Activated naive CD8-positive, alpha-beta T cell treated with anti-CD3 and anti-CD28 coated beads for 36 hours (primary cell): ENCODE measurements at places on chromosomes 2 and 18. TPM values are rescaled to one million over a fixed set of nuclear protein-coding genes. Genes with fewer than 3 reads are reported as not detected.

LRP2 gene
- total RNA-seq, result 1.6 TPM

- no peak for DNase-seq
These were observed 210.5 kb downstream of the ERBB4 start for GRCh38 chr2:212328136-212328535.

DNA sequence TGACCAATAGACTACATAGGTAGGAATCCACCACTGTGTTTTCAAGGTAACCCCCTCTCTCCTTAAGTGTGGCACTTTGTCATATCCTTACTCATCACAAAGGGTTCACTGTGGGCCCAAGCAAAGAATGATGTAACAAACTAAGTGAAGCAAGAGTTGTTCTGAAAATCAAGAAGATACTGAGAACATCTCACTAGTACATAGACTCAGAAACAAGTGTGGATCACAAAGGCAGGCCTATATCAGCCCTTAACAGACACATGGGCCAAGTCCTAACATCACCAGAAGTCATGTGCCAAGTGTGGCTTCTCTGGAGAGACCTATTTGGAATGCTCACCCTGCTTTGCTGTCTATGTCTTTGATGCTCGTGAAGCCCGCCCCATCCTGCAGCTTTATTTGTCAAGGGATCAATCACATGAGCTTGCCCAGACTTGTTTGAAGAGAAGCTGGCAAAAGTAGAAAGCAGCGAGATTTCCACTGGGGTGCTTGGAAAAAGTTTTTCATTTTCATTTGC is 131.2 kb upstream of the TTC39C start:
- no peak for DNase-seq

- no peak for DNase-seq
These were observed 552.3 kb upstream of the SETBP1 start for GRCh38 chr18:44128365-44128764.

OTOS gene
- not detected for total RNA-seq

- peak; percentile 19 for DNase-seq
These were observed 36.3 kb upstream of the CTDP1 start for GRCh38 chr18:79643054-79643984.

DNA sequence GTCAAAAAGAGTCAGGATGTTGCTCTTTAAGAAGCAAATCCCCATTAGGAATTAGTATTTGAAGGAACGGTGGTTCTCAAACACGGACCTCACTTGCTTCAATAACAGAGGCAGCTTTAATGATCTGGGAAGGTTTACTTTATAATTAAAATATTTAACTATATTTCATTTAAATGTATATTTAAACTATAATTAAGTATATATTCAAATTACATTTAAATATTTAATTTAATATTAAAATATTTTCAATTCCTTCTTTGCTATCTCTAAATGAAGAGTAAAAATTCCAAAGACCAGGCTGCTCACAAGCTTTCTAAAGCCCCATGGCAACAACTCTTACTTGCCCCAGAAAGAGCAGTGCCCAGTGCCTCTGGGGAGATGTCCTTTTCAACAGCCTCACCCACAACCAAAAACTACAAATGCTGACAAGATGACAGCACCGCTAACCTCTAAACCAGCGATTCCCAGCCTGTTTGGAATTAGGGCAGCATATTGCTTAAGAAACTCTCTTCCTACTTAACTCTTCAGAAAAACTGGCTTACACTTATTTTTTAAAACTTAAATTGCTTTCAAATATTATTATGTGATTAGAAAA is 62.9 kb upstream of the POU3F3 start:
- DNase-seq, result no peak

- DNase-seq, result no peak
These were observed 372.4 kb upstream of the SLC8A1 start for GRCh38 chr2:40824278-40824677.

DNA sequence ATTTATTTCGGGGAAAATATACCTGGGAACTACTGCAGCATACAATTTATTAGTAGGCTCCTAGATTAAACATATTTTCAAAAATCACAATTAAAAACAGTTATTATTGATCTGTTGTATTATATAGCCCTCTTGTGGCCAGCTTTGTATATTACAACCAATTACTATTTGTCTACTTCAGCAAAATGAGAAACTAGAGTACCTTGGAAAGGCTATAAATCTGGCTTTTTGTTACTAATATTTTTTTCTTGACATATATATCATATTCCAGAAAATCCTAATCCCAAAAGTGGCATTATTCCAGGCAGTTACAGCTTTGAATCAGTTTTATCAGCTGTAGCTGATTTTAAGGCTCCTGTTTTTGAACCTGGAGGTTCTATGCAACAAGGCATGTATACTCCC is 101.2 kb downstream of the UBR3 start:
- DNase-seq, result no peak

C1QL2 gene
- total RNA-seq, result not detected

DNA sequence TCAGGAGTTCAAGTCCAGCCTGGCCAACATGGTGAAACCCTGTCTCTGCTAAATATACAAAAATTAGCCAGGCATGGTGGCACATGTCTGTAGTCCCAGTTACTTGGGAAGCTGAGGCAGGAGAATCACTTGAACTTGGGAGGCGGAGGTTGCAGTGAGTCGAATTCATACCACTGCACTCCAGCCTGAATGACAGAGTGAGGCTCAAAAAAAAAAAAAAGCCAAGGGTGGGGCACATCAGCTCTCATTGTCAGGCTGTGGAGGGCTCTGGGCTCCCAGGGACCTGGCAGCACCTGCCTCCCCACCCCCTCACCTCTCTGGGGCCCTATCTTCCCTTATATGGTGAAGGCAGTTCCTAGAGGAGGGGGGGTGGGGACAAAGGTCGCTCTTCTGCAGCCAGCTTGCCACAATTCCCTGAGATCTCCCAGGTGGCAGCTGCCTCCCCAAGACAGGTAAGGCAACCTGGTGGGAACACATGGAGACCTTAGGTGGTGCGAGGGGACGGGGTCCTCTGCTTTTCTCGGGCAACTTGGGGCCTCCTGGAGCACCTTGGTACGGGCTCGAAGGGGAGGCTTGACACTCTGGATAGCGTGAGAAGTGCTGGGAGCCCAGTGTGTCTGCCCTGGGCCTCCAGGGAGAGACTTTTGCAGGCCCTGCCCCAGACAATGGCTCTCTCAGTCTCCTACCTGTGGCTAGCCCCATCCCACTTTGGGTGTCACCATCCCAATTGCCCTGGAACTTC is at the start of gene VIL1:
Gene VIL1 (plus strand): TSS at position 407 of the 742 bp plus-strand sequence. CDS start 4,656 bp downstream, outside the sequence.
- no peak for DNase-seq

TOGARAM2 gene
- total RNA-seq, result 1.9 TPM

- DNase-seq, result no peak
These were observed 63.7 kb downstream of the MARCHF4 start for GRCh38 chr2:216308576-216308975.

DNA sequence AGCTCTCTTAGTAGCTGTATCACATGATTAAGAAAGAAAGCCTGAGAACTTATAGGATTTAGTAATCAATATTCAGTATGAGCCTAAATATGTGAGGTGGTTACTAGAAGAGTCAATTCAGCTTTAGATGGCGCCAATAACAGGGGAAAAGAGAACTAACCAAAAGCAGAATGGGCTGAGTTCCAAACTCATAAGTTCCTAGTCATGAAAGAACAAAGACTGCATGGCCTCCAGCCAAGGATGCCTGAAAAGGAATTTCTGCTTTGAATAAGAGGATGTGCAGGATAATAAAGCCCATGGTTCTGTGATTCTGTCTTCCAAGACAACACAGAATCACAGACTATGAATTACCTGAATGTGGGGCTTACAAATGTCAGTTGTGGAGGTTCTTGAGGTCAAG is 196.5 kb downstream of the SATB2 start:
- no peak for DNase-seq

DNA sequence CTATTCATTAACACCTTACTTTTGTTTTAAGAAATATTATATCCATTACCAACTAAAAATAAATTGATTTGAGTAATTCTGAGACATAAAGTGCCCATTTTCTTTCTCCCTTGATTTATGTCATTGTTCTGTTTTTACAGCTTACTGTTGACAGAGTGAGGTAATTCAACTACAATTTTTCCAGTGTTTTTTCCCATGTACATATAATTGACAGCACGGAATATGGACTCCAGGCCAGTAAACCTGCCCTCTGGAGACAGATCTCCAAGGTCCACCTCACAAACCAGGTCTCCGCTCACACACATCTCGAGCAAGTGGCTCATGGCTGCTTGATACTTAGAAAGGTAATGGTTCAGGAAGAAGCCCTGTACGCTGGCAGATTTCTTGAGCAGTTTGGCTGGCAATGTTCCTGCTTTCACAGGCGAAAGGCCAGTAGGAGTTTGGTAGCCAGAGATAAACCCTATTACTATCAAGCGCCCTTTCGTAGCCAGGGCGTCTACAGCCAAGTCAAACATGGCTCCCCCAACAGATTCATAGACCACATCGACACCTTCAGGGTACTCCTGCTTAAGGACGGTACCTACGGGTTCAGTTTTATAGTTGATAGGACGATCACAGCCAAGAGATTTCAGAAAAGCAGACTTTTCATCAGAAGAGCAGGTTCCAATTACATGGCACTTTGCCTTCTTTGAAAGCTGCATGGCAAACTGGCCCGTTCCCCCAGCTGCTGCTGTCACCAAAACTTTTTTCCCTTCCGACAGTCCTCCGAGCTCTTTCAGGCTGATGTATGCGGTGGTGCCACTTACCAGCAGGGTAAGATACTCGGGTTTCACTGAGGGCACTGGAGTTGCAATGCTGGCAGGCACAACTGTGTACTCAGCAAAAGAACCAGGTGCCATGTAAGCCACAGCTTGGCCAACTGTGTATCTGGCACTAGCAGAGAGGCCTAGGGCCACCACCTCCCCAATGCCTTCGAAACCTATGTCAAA is 7.4 kb downstream of the PTGR3 start:
- DNase-seq, result no peak

DNA sequence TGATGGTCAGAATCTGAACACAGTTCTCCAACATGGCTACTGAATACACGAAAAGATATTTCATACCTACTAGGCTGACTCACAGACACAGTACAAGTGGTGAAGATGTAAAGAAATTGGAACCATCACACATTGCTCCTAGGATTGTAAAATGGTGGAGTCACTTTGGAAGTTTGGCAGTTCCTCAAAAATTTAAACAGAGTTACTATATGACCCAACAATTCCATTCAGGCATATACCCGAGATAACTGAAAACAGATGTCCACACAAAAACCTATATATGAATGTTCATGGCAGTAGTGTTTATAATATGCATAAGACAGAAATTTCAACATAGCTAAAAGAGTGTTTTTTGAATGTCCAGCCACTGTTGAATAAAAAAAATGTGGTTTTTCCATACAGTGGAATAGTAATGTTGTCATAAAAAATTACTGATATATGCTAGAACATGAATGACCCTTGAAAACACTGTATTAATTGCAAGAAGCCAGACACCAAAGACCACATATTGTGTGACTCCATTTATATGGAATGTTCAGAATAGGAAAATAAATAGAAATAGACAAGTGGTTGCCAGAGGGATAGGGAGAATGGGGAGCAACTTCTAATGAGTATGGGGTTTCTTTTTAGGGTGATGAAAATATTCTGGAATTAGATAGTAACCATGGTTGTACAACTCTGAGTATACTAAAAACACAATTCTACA is 10.1 kb downstream of the RMP24 start:
- DNase-seq, result no peak

HOXD12 gene
- not detected for total RNA-seq

GRCh38 chr2:207869784-207870778 is 100.4 kb upstream of the FZD5 start:
- no peak for DNase-seq

DNA sequence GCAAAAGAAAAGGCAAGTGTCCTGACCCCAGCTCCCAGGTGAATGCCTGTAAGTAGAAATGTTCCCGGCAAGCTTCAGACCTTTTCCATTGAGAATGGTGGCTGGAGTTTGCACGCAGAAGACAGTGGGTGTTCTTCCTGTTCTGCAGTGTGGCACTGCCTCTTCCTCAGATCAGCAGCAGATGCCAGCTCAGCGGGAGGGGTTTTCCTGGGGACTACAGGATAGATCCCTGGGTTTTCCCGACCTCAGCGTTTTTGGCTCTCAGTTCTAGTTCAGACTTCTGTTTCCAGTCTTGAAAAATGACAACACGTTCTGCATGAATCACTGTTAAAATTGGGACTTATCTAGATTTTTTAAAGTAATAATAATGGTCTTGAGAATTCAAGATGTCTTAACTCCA is 39.2 kb downstream of the GRHL1 start:
- no peak for DNase-seq

DNA sequence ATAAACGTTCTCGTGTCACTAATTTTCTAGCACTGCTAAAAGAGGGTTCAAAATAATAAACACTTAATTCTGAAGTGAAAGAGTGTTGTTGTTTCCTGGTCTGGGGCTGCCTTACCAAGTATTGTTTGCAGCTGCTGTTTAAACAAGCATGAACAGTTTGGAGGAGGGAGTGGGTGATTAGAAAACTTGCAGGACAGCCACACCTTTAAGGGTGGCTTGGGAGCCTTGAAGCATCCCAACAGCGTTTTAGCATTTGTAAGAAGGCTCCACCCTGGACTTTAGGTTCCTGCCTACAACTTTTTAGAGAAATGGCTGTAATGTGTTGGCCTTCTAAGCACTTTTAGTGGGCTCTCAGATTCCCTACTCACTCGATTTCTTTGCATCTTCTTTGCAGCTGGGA is 371.6 kb downstream of the TGIF1 start:
- DNase-seq, result no peak

DNA sequence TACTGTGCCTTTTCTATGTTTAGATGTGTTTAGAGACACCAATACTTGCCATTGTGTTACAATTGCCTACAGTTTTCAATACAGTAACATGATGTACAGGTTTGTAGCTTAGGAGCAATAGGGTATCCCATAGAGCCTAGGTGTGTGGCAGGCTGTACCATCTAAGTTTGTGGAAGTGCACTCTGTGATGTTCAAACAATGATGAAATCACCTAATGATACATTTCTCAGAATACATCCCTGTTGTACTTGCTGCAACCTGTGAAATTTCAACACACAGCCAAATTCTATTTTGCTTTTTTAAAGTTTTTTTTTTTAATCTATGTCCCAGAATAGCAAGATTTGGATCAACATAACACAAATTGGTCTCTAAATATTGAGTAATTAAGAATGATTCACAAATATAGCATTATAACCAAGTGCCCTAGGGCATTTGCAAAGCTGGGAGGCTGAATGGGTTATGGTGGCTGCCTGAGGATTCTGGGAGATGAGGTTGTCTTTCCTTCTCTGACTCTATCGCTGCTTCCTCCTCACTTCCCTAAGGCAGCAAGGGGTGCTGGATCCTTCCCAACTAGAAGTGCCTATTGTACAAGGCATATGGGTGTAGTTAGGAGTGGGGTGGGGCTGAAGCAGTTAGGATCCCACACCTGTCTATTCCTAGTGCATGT is 78.3 kb downstream of the SKA1 start:
- no peak for DNase-seq

- DNase-seq, result no peak
These were observed 60.5 kb downstream of the G6PC2 start for GRCh38 chr2:168961450-168962229.
